ENCODE measurements at places on chromosomes 12 and 14. TPM values are rescaled to one million over a fixed set of nuclear protein-coding genes. Genes with fewer than 3 reads are reported as not detected.
A peak's percentile ranks its signal among the peaks of the same experiment; 100 is the strongest.

PRKD1 gene
- polyA plus RNA-seq = 0.16 TPM

RD3L gene
- not detected for polyA plus RNA-seq

GRCh38 chr12:67415473-67415872, 146.3 kb downstream of the CAND1 start:
- DNase-seq = no peak

DNA sequence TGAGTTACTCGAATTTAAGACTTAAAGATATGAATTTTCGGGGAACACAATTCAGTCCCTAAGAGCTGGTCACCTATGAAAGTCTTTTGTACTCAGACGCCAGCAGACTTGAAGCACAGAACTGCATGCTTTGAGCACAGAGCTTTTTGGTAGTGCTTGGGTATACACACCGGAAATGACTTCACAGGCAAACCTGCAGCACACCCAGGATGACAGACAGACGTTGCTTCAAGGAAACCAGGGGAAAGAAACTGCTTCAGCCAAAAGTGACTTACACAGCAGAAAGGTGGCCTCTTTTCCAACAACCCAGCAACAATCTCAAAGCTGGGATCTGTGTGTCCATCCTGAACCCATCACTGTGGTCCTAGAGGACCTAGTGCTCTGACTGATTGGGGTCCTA, 975.1 kb downstream of the AACS start:
- no peak for DNase-seq

- peak; percentile 59 for DNase-seq
Observed at GRCh38 chr14:103629503-103630121, 601 bp downstream of the KLC1 start.

DNA sequence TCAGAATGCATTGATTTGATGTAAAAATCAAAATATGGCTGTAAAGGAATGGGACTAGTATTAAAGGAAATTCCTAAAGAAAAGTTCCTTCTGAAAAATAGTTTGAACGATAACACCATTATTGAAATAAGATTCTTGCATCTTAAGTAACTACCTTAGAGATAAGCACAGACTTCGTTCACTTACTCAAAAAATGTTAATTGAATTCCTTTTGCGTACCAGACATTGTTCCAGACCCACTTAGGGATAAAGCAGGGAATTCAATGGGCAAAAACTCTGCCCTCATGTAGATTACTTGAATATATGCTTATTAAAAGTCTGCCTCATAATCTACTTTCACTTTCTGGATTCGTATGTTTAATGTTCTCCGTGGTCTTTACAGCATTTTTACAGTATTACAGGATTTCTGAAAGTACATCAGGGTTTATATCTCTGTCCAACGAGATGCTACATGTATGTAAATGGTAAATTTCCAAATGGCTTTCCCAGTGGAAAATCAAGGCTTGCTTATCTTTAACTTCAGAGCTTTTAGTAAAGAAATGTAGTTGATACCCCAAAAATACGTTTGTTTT, 213.7 kb downstream of the GXYLT1 start:
- no peak for DNase-seq

- no peak for DNase-seq
Observed at GRCh38 chr12:6917491-6918231, 3.3 kb downstream of the ENO2 start.

- DNase-seq = no peak
Observed at GRCh38 chr12:51925346-51926063, 18.2 kb downstream of the ACVRL1 start.

GRCh38 chr14:94485944-94486841, 10.2 kb upstream of the SERPINA9 start:
- DNase-seq = peak; percentile 71

DNA sequence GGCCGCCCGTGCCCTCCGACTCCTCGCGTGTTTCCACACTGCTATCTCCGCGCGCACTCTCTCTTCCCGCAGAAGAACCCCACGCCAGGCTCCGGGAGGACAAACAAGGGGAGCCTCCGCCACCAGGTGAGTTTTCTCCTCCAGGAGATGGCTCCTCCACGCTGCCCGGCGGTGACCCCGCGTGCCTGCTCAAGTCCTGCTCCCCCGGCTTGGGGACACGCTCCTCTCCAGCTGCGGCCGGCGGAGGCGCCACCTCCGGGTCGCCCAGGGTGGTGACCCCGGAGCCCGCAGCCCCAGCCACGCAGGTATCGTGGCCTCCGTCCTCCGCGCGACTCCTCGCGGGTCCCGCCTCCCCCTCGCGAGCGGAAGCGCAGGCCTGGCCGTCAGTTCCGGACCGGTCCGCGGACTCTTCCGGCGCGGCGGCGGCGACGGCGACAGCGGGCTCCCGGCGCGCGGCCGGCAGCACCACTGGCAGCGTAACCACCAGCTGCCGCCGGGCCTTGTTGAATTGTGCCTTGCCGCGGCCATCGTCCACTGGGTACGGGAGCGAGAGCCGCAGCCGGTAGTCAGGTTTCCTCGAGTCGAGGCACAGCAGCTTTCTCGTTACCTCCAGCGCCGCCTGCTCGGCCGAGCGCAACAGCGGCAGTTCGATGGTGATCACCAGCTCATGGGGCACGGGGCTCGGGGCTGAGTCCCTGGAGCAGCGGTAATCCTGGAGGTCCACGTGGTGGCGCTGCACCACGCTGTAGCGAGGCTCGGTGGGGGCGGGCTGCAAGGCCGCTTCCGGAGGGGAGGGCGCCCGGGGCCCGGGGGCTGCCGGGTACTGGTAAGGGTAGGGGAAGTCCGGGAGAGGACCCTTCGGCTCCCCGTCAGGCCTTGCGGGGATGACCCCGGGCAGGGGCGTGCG, 1.2 kb downstream of the DNAAF2 start:
- DNase-seq = peak; percentile 79
